Right ventricle myocardium superior (tissue), 1 donor: ENCODE measurements at places on chromosomes 11 and 22. TPM values are rescaled to one million over a fixed set of nuclear protein-coding genes. Genes with fewer than 3 reads are reported as not detected.

DNA sequence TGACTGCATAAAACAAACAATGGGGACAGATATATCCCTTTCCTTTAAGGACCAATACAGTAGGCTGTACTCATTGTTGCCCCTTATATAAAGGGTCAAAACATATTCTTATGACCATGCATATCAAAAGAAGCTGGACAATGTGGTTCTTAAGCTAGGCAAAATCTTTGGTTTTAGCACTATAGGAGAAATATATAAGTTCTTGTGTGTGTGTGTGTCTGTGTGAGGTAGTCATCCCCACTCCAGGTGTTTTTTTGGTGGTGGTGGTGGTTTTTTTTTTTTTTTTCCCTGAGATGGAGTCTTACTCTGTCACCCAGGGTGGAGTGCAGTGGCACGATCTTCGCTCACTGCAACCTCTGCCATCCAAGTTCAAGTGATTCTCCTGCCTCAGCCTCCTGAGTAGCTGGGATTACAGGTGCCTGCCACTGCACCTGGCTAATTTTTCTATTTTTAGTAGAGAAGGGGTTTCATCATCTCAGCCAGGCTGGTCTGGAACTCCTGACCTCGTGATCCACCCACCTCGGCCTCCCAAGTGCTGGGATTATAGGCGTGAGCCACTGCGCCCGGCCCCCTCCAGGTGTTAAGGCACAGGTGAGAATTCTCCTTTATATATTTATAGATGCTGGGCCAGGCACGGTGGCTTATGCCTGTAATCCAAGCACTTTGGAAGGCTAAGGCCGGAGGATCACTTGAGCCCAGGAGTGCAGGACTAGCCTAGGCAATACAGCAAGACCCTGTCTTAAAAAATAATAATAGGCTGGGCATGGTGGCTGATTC, 12.0 kb upstream of the ZNF143 start:
- DNase-seq, result no peak

DNA sequence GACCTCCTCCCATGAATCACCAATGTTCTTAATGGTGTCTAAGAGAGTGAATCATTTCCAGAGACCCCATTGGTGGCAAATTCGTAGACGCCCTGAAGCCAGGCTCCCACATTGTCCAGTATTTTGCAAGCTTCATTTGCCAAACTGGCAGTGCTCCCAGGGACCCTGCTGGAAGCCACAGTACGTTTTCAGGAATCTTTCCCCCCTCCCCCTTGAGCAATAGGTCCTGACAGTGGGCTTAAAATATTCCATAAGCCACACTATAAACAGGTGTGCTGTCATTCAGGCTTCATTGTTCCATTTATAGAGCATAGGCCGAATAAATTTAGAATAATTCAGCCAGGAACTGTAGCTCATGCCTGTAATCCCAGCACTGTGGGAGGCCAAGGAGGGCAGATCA, 125.3 kb downstream of the MORC2 start:
- DNase-seq, result no peak

- DNase-seq, result no peak
Measured at GRCh38 chr11:63023222-63023814, 7.7 kb upstream of the SLC22A8 start.

DNA sequence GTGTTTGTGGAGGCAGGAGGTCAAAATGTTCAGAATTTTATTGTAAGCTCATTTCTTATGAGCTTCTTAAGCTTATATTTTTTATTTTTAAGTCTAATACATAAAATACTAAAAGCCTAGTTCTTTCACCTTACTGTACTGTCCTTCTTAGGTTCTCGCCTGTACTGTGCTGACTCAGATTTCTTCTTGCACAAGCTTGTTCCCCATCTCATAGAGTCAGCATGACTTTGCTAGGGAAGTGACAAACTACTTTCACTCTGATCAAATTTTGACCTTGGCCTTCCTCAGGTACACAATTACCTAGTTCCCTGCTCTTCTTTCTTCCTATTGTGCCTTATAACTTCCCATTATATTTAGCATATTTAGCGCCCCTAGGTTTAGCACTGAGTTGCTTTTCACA, 81.5 kb downstream of the STK33 start:
- no peak for DNase-seq

DNA sequence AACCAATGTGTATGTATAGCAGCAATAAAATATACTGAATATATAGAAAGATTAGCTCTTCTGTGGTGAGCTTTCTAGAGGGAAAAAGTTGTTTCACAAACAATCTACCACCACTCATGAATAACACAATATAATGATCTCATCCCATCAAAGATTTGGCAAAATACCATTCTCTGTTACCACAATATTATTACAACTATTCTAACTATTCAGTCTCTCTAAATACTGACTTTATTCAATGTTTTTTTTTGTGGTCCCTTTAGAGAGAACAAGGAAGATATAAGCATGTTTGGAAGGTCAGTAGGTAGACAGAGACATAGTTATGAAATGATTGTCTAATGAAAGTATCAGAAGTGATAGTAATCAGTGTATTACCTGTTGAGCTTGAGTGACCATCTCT, 7.8 kb downstream of the CCDC90B start:
- DNase-seq, result no peak

DNA sequence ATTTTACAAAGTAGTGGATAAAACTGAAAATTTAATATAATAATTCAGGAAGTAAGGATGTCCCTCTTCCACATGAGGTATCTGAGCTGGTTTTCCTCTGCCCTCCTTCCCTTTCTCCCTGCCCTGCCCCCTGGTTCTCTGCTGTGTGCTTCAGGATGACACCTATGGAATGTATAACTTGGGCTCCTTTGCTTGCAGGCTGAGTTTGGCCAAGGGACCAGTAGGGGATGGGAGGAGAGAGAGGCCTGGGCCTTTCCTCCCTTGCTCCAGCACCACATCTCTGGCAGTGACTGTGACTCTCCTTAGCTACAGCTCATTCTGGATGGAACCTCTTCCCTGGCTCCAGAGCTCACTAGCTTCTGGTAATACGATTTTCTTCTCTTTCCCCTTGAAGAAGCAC, 10.1 kb downstream of the IRAG1 start:
- no peak for DNase-seq

DNA sequence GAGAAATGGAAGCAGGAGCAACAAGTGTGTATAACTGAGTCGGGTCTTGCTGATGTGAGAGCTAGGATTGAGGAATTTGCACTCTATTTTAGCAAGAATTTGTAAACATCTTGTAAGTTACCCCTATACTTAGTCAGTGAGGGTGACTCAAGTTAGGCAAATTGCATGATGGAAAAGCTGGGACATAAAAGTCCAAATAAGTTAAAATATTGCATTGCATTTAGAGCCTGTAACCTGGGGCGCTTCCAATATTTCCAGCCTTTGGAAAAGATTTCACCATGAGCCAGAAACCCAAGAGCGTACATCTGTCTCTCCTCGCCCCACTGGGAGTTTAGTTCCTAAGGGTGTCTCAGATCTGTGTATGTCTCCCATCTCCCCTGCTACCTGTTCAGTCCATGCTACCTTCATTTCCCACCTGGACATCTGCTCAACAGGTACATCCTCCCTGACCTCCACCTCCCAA, 37.0 kb upstream of the ACCSL start:
- DNase-seq, result no peak

- no peak for DNase-seq
Measured at GRCh38 chr11:118672846-118673245, 6.6 kb downstream of the TREH start.

DNA sequence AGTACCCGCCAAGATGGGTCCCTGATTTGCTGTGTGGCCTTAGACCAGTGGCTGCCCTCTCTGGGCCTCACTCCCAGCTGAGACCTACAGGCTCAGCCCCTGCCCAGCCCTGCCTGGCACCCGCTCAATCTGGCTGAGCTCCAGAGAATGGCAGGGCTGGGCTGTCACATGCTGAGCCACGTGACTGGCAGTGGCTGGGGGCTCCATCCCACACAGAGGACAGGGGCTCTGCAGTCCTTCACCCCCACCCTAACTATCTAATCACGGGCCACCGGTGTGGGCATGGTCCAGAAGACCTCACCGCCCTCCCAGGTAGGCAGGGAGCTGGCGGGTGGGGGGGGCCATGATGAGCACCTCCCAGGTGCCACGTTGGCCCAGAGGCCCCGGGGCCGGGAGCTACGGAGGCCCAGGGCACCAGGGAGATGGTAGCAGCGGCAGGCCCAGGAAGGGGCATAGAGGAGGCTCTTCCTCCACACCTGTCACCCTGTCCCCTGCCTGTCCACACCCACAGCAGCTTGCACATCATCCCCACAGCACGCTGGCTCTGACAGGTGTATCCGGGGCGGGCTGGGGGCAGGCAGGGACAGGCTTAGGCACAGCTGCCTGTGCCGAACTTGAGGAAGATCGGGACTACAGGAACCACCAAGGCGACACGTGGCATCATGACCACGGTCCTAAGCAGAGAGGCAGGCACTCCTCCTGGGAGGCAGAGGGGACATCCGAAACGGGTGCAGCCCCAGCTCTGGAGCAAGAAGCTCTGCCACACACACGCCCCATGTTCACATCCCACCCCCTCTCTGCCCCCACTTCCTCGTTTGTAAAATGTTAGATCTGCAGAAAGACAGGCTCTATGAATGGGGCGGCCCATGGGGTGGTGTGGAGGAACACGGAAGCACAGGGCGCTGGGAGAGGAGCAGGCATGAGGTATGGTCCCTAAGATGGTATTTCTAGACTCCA, 1.5 kb upstream of the ALDH3B1 start:
- DNase-seq, result peak; percentile 64

GRCh38 chr11:73383249-73384124, 7.3 kb downstream of the RELT start:
- no peak for DNase-seq

DNA sequence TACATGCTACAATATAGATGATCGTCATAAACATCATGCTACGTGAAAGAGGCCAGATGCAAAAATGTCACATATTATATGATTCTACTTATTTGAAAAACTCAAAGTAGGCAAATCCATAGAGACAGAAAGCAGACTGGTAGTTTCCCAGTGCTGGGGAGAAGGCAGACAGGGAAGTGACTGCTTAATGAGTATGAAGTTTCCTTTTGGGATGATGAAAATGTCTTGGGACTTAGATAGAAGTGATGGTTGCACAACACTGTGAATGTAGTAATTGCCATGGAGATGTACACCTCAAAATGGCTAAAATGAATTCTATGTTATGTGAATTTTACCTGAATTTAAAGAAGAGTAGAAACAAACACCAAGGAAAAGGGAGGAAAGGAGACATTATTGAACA, 45.2 kb upstream of the EHF start:
- DNase-seq, result no peak

DNA sequence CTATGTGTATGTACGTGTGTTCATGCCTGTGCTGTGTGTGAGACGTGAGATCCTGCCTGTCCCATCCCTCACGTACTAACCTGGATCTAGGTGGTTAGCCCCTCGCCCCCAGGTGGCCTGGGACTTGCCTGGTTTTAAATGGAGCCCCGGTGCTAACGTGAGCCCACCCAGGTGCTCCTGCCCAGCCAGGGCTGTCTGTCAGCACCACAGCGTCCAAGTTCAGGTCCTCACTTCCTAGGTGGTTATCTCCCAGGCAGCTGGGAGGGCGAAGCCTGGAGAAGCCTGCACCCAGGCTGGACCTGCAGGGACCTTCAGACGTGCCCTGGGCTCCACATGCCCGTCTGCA, 86.0 kb downstream of the KCNQ1 start:
- DNase-seq, result peak; percentile 30

GRCh38 chr11:17217401-17217800, 9.6 kb upstream of the PIK3C2A start:
- DNase-seq, result no peak

ADAMTS15 gene
- 43.5 TPM for total RNA-seq

MS4A13 gene
- not detected for total RNA-seq

CD3G gene
- total RNA-seq, result not detected

SPA17 gene
- 2.7 TPM for total RNA-seq

ACER3 gene
- total RNA-seq, result 10.3 TPM

C11orf52 gene
- total RNA-seq, result 1.7 TPM

FGF4 gene
- total RNA-seq, result not detected

IGF2 gene
- total RNA-seq, result 79.9 TPM

OR52B4 gene
- total RNA-seq, result not detected

AQP11 gene
- total RNA-seq, result 0.91 TPM

MAPK12 gene
- 13.2 TPM for total RNA-seq

CCDC116 gene
- total RNA-seq, result 0.24 TPM
